Natural killer cell (primary cell): ENCODE measurements at places on chromosomes 4 and X.

DNA sequence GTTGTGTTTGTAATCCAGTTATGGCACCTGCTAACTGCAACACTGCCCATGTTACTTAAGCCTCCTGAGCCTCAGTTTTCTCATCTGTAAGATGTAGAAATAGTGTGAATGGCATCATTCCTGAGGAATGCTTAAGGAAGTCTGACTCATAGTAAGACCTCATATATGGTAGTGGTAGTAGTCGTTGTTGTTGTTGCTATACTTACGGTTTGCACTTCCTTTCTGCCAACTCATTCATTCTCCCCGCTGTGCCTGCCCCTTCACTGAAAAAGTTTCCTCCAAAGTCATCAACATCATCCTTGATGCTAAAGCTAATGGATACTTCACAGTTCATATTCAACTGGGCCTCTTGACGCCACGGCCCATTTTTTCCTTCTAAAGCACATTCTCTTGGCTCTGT lies 54.2 kb upstream of the SPANXN3 start:
- no peak for DNase-seq

- DNase-seq: no peak
Measured at GRCh38 chr4:2305766-2306501, 44.0 kb upstream of the MXD4 start.

GRCh38 chr4:76125816-76126215 lies 22.4 kb downstream of the NUP54 start:
- DNase-seq: no peak

DNA sequence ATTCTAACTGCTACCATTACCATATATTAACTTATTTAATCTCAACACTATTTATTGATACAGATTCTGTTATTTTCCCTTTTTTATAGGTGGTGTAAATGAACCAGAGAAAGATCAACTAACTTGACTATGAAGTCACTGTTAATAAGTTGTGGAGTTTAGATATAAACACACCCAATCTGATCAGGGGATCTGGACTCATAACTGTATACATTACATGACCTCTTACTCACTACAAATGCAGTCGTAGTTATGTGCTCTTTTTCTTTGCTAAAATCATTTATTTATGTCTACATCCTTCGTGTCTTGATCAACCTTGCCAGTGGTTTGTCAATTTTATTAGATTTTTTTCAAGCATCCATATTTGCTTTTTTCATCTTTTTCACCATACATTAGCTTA lies 614.8 kb upstream of the FAM241A start:
- DNase-seq: no peak

DNA sequence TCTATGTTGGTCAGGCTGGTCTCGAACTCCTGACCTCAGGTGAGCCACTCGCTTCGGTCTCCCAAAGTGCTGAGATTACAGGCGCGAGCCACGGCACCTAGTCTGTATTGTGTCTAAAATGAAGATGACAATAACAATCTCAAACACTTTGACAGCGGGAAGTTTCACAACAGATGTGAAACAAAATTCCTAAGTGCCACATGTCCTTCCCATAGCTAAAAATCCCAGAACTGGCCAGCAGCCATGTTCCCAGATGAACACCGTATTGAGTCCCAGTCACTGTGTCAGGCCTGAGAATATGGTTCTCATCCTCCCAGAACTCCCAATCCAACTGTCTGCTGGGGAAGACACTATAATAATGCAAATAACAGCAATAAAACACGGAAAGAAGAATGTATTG lies 16.4 kb upstream of the KLHL8 start:
- no peak for DNase-seq

- DNase-seq: no peak
Measured at GRCh38 chr4:104408878-104409277, 85.8 kb downstream of the CXXC4 start.

- DNase-seq: no peak
Measured at GRCh38 chrX:24928114-24928513, 87.7 kb downstream of the ARX start.

DNA sequence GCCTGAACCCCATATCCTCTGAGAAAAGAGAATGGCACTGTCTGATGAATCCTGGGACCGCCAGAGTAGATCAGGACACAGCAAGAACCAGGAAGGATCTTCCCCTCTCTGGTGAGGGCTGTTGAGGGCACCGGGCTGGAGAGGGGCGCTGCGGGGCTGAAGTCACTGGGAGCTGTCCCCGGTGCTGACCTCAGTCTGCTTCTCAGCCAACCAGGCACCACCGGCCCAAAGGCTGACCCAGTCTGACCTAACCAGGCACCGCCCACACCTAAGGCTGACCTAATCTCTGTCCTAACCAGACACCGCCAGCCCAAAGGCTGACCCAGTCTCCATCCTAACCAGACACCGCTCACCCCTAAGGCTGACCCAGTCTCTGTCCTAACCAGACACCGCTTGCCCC lies 82.8 kb downstream of the CPZ start:
- DNase-seq: no peak

DNA sequence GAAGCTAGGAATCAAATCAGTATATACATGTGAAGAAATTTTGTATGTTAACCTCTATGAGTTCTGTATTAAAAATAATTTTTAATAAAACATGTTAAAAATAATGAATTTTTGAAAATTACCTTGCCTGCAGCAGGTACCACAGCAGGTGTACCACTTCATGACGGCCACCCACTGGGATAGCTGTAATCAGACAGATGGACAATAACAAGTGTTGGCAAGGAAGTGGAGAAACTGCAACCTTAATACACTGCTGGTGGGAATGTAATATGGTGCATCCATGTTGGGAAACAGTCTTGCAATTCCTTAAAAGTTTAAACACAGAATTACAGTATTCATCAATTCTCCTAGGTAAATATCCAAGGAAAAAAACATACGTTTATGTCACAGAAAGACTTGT lies 209.5 kb downstream of the RELL1 start:
- no peak for DNase-seq

GRCh38 chr4:47270201-47270888 lies 193.2 kb downstream of the COMMD8 start:
- DNase-seq: no peak

DNA sequence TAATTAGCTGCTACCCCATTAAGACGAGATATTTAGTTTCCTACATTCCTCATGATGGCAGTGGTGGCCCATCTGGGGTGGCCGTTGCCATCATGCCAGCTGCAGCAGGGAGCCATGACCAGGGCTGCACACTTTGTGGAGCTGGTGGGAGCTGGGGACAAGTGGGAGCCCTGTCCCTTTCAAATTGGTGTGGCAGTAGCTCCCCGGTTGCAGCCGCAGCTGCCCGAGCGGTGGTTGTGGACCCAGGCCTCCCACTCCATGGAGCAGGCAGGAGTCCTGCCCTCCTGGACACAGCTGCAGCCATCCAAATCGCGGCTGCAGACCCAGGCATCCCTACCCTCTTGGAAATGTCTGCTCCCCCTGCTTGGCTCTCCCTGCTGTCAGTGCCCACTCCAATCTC lies 9.3 kb upstream of the SYTL5 start:
- DNase-seq: no peak

DNA sequence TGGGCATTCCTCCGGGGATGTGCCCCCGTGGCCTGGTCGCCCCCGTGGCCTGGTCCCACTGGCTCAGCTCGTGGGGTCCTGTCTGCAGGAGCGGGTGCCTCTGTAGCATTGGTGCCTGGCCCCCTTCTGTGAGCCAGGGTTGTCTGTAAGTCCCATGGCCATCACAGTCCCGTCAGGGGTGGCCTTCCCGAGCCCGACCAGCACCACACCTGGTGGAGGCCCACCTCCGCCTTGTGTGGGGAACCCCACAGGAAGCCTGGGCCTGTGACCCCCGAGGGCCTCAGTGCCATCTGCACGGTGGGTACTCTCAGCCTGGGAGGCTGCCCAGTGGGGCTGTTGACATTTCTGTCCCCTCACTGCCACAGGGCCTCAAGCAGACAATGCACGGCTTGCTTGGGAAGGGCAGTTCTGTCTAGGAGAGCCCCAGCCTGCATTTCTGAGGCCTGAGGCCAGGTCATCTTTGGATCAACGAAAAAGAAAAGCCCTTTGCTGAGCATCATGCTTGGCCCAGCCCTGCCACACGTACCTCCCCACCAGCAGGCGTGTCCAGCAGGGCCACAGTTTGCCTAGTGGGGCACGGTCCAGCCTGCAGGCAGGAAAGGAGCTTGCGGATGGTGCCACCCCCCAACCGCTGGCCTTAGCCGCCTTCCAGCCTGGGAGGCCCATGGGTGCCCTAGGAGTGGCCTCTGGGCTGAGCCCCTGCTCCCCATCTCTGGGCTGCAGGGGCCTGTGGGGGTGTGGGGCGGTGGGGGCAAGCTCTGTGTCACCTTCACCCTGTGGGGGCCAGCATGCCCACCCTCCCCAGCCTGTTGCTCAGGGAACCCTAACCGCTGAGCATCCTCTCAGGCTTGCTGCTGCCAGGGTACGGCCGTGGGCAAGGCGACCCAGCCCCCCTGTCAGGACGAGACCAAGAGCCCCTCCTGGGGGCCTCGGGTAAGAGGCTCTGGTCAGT lies 23.2 kb downstream of the NKX1-1 start:
- no peak for DNase-seq

DNA sequence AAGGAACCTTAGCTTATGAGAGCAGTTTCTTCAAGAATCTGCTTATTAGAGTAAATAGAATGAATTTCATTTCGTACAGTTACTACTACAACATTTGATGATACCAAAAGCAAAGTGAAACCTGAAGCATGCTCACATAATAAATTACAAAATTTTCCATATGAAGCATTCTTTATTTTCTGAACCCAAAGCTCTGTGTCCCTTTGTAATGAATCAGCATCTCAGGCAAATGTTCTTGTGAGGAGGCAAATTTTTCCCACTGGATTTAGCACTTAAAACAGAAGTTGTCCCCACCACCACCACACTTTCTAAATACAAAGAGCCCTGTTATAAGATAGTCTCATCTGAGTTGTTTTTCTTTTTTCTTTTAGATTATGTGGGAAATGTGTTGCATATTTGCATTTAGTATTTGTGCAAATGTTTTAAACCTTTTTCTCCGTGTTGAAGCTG lies 70.7 kb upstream of the NFKB1 start:
- DNase-seq: no peak

GRCh38 chr4:116531870-116532269 lies 553.5 kb downstream of the TRAM1L1 start:
- DNase-seq: no peak

GRCh38 chrX:153714256-153714655 lies 9.9 kb downstream of the BCAP31 start:
- DNase-seq: no peak

DNA sequence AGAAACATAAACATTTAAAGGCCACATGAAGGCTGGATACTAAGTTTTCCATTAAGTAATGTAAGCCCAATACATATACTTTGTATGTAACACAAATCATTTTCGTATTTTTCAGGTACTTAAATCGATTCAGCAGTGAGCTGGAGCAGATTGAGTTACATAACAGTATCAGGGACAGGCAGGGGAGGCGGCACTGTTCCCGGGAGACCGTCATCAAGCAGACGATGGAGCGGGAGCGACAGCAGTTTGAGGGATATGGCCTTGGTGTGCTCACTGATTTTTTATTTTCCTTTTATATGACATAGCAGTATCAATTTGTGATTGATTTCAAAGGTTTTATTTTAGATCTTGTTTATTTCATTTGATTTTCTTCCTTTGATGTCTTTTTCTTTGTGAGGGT lies 20.7 kb downstream of the TMA16 start:
- DNase-seq: no peak

DNA sequence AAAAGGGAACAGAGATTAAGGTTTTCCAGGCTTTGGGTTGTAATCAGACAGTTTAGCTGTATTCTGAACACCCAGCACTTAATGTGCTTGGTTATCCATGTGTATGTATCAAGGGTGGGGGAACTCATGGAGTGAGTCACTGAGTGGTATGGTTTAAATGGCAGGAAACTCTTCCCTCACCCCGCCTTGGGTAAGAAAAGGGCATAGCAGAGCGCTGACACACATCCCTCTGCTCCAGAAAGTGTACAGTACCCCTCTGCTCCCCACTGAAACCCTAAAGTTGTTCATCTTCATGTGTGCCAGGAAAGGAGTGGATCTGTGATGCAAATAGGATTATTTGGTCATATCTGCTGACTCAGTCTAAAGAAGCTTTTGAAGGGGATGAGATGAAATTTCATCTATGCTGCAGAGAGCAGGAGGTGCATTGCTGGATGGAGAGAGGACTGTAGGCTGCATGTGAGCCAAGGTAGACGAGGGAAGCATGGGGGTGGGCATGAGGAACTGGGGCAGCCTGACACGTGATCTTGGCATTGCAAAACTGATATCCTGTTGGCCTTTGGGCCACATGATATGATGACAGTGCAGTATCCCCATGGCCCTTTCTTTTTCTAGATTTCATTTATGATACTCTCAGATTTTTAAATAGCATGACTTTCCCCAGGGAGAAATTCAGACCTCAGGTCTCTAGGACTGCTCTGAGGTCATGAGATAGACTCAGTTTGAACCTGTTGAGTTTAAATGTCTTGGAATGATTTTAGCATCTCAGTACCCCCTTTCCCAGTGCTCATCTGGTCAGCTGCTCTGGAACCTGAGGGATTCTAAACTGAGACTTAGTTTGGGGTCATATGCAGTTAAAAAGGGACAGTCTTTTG lies 84.8 kb downstream of the TMEM164 start:
- DNase-seq: no peak

DNA sequence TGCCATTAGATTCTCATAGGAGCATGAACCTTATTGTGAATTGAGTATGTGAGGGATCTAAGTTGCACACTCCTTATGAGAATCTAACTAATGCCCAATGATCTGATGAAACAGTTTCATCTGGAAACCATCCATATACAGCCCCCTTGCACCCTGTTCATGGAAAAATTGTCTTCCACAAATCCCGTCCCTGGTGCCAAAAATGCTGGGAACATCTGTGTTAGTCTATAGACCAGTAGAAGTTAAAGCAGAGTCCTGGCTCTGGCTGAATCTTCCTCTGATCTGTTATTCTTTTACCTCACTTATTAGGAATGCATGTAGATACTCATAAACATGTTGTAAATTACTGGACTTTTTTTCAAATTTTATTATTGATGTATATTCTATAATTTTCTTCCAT lies 29.2 kb downstream of the SULT1B1 start:
- no peak for DNase-seq

- DNase-seq: no peak
Measured at GRCh38 chr4:14084598-14084997, 457.1 kb upstream of the BOD1L1 start.

DNA sequence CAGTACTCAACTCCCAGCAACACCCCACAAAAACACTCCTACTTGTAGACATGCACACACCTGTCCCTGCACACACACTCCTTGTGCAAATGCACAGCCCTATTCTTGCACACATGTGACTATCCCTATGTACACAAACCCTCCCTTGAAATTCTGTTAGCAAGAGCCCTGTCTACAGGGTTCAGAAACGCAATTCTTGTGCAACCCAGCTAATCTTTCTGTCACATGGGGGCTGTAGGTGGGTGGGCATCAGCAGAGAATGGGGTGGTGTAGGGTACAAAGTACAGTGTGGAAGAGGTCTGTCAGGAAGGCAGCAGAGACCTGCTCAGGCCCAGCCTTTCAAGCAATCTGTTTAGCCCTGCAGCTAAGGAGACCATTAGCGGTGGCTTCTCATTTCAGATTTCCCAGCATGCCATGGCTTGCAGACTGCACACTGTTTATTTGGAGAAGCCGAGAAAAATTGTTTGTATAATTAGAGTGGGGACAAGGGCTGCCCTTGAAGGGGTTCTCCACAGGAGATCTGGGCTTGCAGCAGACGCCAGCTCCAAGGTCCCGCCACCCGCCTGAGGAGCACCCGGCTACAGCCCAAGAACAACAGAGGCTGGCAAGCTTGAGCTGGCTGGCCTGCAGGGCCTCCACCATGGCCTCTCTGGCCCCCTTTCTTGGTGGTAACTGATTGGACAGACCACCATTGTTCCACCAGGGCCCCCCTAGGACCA lies 144.0 kb upstream of the PJA1 start:
- no peak for DNase-seq
